ENCODE measurements at places on chromosomes 3 and 15.

DNA sequence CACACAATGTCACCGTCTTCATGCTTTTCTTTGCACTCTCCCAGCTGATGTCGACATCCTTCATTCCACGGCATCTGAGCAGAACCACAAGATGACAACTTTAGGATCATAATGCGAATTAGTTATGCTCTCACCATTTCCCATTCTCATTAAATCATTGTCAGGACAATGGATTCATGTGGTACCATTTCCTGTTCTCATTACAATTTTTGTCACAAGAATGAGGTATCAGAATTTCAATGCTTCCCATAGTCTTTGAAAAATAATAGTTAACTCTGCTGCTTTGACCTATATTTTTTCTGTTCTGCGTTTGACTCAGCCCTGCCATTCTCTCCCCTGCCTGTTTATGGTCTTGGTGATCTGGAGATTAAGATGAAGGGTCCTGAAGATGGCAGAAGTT, 175.7 kb upstream of the MDFIC2 start:
- no peak for DNase-seq

- no peak for DNase-seq
These were observed 15.9 kb downstream of the HPS3 start for GRCh38 chr3:149145356-149145755.

DNA sequence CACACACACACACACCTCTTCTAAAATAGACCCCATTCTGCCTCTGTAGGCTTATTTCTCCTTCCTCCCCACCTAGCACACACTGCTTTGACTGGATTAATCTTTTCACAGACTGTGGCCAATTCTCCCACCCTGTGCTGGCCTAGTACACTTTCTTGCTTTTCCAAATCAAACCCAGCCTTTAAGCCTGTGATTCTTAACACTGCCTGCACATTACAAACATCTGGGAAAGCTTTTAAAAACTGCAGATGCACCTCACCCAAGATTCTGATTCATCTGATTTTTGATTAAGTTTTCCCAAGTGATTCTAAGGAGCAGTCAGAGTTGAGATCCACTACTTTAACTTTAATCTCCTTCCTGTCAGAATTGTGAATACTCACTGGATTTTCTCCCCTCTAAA, 12.8 kb downstream of the CSNK1G1 start:
- DNase-seq: no peak

- no peak for DNase-seq
These were observed 39.8 kb downstream of the CGGBP1 start for GRCh38 chr3:88019024-88019423.

DNA sequence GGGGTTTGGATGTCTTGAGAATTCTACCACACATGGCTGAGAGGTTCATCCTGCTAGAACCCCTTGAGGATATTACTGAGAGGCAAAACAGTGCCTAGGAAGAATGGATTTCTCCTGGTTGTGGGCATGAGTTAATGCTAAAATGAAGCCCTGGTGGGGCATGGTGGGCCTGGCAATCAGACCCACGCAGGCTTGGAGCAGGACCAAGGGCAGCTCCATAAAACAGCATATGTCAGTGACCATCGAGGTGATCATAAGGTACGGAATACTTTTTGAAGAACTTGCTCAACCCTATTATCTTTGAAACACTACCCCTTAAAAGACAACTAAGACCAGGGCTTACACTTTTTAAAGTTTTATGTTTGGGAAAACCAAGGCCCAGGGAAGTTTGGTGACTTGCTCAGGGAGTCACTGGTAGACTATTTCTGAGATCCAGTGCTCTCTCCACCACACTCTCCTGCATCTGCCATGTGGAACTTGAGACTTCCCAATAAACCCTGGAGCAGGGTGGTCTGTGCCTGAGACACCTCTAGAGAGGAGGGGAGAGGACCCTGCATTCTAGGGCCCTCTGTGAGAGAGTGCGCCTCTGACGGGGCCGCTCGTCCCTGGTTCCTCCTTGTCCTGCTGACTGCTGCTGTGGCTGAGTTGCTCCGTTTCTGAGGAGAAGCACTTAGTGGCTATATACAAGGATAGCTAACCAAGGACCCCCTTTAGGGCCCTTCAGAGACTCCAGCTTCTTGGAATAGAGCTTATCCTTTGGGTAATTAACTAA, 28.0 kb upstream of the TIMP4 start:
- no peak for DNase-seq

- DNase-seq: no peak
These were observed 11.1 kb downstream of the DCUN1D1 start for GRCh38 chr3:182969277-182969676.

Data from stimulated activated CD8-positive, alpha-beta memory T cell treated with anti-CD3 and anti-CD28 coated beads, Interleukin-2, amount 100 ng/mL, for 1 hour (primary cell).